ENCODE measurements at places on chromosomes 2 and 18.
A peak's percentile ranks its signal among the peaks of the same experiment; 100 is the strongest.

DNA sequence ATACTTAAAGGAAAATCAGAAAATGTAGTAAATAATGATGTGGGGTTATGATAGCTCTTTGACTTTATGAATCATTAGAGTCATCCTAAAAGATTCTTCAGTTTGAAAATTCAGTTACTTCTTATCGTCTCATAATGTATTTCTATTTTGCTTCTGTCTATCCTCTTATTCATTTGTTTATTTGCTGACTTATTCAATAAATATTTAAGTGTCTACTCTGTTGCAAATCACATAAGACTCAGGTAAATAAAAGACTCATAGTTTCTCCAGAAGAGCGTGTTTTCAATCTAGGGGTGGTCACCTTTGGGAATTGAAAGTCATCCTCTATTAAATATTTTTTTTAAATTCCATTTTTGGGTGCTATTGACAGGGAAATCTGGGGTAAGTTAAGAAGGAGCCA is 69.1 kb upstream of the RBMS1 start:
- no peak for DNase-seq

DNA sequence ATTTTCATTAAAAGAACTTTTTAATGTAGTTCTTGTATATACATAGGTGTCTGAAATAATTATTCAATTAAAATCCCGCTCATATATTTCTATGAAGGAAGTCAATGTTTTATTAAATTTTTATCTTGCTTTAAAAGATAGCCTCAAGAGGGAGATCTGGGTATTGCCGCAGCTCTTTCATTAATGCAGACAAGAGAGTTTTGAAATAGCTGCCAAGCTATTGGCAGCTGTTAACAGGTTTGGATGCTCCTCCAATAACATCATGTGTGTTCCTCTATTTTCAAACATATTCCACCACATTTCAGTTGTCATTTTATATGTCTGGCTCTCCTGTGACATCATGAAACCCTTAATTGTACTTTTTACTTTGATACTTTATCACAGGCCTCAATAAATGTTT is 12.9 kb upstream of the NT5C1B start:
- DNase-seq = no peak

GRCh38 chr18:55381277-55381676 is 206.7 kb downstream of the TCF4 start:
- no peak for DNase-seq

GRCh38 chr18:74040459-74041332 is 106.9 kb downstream of the FBXO15 start:
- DNase-seq = no peak

- DNase-seq = no peak
Observed at GRCh38 chr2:29014331-29014730, 33.2 kb downstream of the TOGARAM2 start.

DNA sequence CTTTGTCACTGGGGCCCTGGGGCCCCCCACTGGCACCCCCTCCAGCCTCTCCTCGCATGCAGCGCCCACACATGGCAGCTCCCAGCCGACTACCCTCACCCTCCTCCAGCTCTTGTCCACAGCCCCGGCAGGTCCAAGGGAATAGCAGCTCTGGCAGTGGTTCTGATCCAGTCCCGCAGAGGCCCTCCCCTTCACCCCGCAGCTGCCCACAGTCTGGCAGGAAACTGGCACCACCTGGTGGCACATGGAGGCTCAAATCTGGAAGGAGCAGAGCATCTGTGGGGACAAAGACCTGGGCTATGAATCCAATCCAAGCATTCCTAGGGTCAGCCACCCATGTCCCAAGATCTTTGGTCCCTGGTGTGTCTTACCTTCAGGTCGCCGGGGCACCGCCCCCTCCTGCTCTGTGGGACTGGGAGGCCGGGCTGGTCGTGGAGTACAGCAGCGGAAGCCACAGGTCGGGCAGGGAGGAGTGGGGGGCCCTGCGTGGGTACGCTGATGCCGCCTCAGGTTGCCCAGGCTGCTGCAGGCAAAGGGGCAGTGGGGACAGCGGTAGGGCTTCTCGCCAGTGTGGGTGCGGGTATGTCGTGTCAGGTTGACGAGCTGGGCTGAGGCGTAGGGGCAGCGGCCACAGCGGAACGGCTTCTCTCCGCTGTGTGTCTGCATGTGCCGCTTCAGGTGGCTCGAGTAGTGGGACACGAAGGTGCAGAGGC is 2.3 kb downstream of the ZNF513 start:
- no peak for DNase-seq

- DNase-seq = no peak
Observed at GRCh38 chr2:100632037-100632436, 69.2 kb downstream of the PDCL3 start.

DNA sequence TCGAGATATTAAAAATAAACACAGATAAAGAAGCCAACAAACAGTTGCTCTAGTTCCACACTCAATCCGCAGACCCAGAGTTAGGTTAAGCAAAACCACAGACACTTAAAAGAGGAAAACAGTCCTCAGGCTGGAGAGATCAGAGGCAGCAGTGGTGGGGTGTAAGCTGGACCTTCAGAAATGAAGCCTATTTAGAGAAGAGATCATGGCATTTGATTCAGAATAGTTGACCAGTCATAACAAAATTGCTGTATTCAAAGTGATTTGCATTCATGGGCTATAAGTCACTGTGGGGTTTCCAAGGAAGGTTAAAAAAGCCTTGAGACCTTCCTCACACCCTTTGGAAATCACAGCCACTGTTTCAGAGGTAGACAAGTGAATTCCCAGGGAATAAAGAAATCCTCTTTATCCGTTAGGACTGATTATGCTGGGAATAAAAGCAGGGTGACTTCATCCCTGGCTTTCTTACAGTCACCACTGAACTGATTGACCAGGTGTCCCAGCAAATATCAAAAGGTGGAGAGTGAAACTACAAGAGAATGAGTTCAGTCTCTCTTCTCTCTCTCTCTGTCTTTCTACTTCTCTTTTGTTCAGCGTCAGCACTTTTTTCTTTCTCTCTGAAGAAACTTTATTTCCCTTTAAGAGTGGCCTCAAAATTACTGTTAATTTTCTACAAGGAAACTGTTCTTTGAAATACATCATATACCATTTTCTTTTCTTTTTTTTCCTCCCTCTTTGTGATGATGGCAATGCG is 171.8 kb upstream of the PIK3C3 start:
- DNase-seq = no peak

DNA sequence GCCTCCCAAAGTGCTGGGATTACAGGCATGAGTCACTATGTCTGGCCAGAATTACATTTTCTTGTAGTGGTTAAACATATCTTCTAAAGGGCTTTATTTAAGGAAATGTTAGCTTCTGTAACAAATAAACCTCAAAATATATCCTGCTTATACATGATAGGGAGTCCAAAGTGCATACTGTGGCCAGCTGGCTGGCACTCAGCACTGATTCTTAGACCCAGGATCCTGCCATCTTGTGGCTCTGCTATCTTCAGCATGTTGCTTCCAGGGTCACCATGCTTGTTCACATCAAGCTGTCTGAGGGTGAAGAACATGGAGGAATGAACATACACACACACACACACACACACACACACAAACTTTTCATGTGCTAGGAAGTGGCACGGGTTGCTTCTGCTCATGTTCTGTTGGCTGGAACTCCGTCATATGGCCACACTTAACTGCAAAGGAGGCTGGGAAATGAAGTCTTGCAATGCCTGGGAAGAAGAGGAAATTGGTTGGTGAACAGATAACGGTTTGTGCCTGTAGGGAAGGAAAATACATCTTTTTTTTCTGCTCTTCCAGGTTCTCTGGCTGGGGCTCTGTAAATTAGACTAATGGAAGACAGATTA is 40.0 kb downstream of the NPPC start:
- no peak for DNase-seq

DNA sequence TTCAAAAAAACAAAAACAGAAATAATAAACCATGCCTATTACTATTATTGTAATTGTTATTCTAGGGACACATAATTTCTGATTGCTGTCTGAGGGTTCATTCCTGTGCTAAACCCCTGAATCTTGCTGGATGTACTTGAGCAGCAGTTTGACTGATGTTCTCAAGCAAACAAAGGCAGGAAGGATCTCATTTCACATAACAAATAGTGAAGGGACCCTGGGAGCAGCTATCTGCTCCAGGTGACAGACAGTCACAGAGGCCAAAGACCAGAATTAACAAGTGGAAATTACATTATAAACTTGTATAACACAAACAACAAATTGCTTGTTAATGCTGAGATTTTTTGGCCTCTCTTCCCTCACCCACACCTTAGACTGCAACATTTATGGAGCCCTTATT is 284.2 kb downstream of the THSD7B start:
- no peak for DNase-seq

- no peak for DNase-seq
Observed at GRCh38 chr2:65382323-65382722, 50.1 kb downstream of the SPRED2 start.

GRCh38 chr2:39494784-39495251 is 57.7 kb upstream of the MAP4K3 start:
- peak; percentile 77 for DNase-seq

- peak; percentile 73 for DNase-seq
Observed at GRCh38 chr2:11377928-11378545, 33.6 kb upstream of the ROCK2 start.

GRCh38 chr18:45678850-45679249 is 45.1 kb upstream of the SLC14A1 start:
- DNase-seq = no peak

GRCh38 chr2:65831509-65831908 is 399.1 kb upstream of the SPRED2 start:
- DNase-seq = no peak

DNA sequence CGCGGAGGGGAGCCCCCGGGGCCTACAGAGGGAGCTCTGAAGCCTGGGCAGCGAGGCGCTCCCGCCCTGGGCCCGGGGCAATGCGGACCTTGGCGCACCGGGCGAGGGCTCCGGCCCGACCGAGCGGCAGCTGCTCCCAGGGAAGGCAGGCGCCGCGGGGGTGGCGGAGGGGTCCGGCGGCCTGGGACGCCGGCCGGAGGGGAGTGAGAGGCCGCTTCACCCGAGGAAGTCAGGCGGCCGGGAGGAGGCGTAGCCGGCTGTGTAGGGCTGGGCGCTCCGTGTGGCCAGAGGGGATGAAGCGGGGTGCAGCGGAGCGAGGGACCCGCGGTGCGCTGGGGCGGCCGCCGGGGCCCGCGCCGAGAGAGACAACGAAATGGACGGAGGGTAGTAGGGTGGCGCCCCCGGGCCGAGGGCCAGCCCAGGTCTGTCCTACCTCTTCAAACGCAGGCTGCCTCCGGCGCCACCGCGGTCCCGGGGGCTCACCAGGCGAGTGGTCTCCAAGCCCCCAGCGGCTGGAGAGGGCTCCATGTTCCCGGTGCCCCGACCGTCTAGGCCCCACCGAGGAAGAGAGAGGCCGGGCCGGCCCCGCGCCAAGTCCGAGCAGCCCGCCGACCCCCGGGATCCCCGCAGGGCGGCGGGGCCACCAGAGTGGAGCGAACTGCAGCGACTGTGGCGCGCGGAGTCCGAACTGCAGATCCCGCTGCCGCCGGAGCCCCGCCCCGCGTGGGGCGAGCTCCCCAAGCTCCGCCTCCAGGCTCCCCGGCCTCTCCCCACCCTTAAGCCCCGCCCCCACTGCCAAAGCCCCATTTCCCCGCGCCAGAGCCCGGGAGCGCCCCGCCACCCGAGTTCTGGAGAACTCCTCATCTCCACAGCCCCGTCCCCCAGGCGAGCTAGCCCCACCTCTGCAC is at the start of gene SLC30A3:
TSS of gene SLC30A3 (minus strand) at position 669 of the 908 bp plus-strand sequence. CDS start at position 528, 141 bp downstream.
- no peak for DNase-seq

All from GM12864 (cell line).